ENCODE measurements at places on chromosomes 7 and 10. TPM values are rescaled to one million over a fixed set of nuclear protein-coding genes. Genes with fewer than 3 reads are reported as not detected.

HECTD2 gene
- 11.8 TPM for total RNA-seq

PAX4 gene
- total RNA-seq: not detected

CDK13 gene
- 52.6 TPM for total RNA-seq

CPA5 gene
- total RNA-seq: 0.21 TPM

GFRA1 gene
- 12.9 TPM for total RNA-seq

SLC13A1 gene
- total RNA-seq: not detected

SLC16A9 gene
- total RNA-seq: 0.88 TPM

HIPK2 gene
- 26.4 TPM for total RNA-seq

C1QL3 gene
- total RNA-seq: not detected
